ENCODE measurements at places on chromosomes 16 and 17.

DNA sequence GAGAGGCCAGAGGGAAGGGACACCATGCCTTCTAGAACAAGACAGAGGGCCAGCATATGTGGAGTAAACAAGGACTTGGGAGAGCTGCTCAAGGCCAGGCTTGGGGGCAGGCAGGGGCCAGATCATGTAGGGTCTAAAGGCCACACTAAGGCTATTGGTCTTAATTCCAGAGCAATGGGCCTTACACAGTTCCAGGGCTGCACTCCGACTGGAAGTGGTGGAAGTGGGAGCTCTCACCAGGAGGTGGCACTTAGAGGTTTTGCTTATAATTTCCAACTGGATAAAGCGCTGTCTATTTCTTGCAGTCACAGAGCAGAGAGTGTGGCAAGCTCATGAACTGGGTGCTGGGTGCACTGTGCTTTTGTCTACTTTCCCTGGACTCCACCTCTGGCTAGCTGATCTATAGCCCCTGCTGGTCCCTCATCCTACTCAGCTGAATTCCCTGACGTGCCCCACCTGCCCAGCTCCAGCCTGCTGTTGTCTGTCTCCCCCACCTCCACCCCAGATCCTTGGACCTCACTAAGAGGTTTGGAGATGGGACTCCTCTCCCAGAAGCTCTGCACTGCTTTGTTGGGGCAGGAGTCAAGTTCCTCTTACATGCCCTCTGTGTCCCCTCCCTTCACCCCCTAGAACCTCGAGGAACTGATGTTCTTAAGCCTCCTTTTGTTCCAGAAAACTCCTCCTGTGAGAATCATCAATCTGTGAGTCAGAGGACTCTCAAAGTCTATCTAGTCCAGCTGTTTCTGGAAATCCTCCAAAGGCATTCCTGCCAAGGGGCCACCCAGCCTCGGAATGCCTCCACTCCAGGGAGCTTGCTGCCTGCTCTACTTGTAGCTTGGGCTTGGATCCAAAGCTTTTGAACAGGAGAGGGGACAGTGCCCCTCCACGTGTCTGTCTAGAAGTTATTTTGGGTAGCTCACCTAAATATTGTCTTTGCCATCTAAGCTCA, 48.1 kb upstream of the KSR1 start:
- DNase-seq, result peak; percentile 78

GRCh38 chr17:6632530-6632929, 8.0 kb downstream of the KIAA0753 start:
- no peak for DNase-seq

DNA sequence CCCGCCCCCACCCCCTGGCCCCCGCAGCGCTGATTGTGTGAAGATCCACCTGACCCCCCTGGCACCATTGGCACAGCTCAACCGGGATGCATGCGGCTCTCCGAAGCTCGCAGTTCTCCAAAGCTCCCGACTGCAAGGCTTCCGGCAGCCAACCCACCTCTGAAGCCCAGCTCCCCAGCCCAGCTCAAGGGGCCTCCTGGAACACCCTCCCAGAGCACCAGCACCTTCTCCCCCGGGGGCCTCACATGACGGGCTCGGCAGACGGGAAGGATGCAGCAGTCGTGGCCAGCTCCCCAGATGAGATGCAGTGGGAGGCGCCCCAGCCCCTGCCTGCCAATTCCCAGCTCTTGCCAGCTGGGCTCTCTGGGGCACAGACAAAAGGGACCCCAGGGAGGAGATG, 215.3 kb downstream of the ZNF423 start:
- DNase-seq, result no peak

DNA sequence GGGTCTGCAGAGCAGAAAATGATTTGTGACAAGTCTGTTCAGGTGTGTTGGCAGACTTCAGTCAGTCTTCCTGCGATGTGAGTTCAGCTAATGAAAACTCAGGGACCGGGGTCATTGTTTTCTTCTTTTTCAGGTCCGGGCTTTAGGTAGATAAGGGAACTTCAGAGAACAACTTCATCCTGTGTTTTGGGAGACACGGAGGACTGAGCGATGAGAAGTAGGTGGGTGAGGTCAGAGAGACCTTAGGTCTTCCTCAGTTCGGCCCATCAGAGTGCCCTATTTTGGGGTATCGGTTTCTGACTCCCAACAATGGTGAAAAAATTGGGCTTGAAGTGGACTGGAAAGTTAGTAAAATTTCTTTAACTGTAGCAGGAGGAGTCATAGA, 88.9 kb upstream of the ATF7IP2 start:
- no peak for DNase-seq

DNA sequence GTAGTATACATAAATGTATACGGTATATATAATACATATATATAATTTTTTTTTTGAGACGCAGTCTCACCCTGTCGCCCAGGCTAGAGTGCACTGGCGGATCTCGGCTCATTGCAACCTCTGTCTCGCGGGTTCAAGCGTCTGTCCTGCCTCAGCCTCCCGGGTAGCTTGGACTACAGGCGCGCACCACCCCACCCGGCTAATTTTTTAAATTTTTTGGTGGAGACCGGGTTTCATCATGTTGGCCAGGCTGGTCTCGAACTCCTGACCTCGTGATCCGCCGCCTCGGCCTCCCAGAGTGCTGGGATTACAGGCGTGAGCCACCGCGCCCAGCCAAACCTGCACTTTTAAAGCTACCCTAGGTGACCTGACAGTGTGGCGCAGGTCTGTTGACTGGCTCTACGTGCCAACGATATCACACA, 745 bp downstream of the PAM16 start:
- DNase-seq, result no peak

- DNase-seq, result no peak
These were observed 151.0 kb downstream of the IRX3 start for GRCh38 chr16:54135361-54136275.

GRCh38 chr17:46968224-46968834, 10.7 kb downstream of the RPRML start:
- no peak for DNase-seq

DNA sequence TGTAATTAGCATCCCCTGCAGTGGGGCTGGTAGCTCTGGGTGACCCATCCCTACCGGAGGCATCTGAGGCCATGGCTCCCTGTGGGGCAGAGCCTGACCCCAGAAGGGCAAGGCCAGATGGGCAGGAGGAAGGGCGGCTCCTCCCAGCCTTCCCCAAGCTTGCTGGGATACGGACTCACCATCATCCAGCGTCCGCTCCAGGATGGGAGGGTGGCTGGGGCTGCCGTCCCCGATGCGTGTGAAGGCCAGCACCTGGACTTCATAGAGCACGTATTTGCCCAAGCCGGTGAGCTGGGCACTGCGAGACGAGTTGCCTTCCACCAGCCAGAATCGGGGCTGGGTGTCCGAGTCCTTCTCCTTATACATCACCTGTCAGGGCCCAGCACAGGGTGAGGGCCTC, 81.6 kb upstream of the CDC42EP4 start:
- DNase-seq, result no peak

DNA sequence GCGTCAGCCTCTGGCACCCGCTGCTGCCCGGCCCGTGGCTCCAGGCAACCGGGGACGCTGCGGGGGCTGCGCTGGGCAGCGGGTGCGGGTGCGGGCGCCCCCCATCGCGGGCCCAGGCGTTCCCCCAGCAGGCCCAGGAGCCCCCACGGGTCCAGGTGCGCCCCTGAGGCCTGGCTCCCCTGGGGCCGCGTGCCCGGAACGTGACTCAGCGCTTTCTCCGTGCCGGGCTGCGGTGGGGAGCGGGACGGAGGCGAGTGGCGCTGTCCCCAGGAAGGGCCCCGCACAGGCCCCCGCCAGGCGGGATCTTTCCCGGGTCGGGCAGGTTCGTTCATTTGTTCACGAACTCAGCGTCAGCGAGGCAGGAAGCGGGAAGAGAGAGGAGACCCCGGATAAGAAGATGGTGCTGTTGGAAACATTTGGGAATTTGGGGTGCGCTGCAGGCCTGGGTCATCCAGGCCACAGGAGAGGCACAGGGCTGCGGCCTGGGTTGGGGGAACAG, 18.4 kb upstream of the EXOC7 start:
- no peak for DNase-seq

GRCh38 chr17:41521574-41522261, 3.0 kb upstream of the KRT15 start:
- DNase-seq, result no peak

GRCh38 chr17:32283745-32284201, 18.1 kb downstream of the RHBDL3 start:
- no peak for DNase-seq

GRCh38 chr16:70786020-70786755, 14.8 kb downstream of the VAC14 start:
- DNase-seq, result no peak

DNA sequence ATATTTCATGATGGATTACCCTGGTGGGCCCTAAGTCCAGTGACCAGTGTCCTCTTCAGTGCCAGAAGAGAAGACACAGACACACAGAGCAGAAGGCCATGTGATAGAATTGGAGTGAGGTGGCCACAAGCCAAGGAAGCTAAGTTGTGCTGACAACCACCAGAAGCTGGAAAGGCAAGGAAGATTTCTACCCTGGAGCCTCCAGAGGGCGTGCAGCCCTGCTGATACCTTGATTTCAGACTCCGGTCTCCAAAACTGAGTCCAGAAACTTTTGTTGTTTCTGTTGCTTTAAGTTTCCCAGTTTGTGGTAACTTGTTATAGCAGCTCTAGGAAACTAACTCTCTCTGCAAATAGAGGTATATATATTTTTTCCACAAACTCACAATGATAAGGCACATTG, 396.6 kb upstream of the ASIC2 start:
- no peak for DNase-seq

DNA sequence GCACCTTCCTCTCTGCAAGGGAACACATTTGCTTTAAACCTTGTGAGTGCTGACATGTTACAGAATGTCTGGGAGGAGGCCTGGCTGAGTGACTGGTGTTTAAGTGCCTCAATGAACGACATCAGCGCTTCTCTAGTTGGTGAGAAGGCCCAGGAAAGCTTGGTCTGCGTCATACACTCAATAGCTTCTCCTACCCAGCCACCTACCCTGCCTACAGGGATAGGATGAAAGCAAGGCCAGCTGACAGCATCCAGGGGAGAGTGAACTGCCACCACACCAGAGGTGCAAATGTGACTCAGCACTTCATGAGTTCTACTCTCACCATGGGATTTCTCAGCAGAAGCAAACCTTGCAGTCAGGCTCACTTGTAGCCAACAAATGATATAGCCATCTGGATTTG, 31.7 kb upstream of the CFAP20 start:
- no peak for DNase-seq

- no peak for DNase-seq
These were observed 149.5 kb upstream of the COX10 start for GRCh38 chr17:13919818-13920217.
